ENCODE measurements at places on chromosomes 13 and 19.

- DNase-seq: no peak
Observed at GRCh38 chr19:43818500-43818899, 8.6 kb upstream of the ZNF283 start.

GRCh38 chr19:38395381-38396114, 7.1 kb downstream of the SPRED3 start:
- DNase-seq: no peak

DNA sequence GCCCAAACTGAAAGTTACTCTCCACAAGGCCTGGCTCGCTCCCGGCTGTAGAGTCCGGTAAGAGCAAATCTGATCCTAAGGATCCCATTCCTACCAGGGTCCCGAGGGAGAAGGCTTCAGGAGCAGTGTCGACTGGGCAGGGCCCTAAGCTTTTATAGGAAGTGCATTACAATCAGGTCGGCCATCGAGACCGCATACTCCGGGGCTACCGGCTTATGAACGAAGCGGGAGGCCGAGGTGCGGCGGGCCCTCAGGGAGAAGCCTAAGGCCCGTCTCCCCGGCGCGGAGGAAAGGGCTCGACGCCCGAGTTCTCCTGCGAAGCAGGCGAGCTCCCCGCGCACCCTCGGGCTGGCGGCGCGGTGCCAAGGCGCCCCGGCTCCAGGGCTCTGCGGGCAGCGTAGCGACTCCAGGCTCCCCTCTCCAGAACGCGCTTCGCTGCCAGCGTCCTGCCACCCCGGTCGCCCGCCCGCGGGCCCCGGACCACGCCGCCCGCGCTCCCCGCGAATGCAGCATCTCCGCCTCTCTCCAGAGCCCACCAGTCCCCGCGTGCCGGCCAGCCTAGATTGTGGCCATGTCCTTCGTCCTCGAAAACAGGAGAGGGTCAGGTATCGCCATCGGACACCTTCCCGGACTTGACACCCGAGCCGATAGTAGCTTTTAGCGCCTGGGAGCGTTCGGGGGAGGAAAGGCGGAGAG, 1.4 kb downstream of the EFNB2 start:
- DNase-seq: no peak

DNA sequence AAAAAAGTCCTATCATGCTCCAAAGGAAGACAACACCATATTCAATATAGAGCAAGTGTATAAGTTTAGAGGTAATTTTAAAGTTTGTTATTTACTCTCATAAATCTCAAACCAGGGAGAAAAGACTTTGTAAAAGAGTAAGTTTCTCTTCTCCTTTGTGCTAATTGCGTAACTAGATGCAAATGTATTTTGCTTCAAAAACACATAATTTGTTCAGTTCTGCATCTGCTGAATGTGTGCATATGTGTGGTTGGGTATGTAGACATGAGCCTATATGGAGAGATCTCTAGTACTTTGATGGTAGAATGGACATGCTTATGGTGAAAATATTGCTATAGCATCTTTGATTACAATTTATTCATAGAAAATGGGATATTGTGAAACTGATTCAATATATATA, 17.8 kb upstream of the MIR17HG start:
- DNase-seq: no peak

DNA sequence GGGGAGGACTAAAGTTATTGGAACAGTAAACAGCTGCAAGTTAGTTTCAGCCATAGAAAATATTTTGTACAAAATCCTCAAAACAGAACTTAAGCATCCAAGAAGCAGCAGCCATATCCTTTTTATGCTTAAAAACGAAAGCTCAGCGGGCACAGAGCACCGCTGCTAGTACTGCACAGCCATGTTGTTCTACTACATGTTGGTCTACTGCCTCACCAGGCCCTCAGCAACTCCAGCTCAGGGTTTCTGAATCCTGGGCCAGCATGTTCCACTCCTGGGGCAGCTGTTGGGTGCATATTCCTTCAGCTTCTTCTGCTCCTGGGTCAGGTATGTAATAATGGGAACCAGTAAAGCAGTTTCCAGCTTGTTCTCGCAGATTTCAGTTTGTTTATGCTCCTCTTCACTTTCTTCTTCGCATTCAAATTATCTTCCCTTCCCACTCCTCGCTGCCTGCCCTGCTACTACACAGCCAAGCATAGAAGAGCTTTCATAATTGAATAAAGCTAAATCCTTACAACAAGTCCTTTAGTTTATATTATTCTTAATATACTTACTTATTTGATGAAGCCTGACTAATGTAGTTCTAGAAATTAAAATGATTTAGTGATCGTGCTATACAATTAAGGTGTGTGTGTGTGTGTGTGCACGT, 820.5 kb upstream of the ATXN8OS start:
- DNase-seq: no peak

GRCh38 chr13:40986101-40986856, 32.8 kb downstream of the ELF1 start:
- DNase-seq: no peak

DNA sequence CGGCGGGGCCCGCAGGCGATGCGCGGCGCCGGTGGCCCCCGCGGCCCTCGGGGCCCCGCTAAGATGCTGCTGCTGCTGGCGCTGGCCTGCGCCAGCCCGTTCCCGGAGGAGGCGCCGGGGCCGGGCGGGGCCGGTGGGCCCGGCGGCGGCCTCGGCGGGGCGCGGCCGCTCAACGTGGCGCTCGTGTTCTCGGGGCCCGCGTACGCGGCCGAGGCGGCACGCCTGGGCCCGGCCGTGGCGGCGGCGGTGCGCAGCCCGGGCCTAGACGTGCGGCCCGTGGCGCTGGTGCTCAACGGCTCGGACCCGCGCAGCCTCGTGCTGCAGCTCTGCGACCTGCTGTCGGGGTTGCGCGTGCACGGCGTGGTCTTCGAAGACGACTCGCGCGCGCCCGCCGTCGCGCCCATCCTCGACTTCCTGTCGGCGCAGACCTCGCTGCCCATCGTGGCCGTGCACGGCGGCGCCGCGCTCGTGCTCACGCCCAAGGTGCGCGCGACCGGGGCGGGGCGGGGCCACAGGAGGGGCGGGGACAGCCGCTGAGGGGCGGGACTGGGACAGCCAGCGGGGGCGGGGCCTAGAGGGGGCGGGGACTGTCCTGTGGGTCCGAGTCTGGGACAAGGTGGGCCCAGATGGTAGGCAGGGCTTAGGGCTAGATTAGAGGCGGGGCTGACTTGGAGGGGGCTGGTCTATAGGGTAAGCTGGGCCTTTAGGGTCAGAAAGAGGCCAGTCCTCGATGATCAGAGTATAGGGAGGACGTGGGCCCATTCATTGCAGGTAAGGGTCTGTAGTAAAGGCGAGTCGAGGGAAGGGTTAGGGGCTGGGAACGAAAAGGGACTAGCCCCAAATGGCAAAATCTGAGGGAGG, 5.1 kb downstream of the GRIN2D start:
- DNase-seq: peak; percentile 74

DNA sequence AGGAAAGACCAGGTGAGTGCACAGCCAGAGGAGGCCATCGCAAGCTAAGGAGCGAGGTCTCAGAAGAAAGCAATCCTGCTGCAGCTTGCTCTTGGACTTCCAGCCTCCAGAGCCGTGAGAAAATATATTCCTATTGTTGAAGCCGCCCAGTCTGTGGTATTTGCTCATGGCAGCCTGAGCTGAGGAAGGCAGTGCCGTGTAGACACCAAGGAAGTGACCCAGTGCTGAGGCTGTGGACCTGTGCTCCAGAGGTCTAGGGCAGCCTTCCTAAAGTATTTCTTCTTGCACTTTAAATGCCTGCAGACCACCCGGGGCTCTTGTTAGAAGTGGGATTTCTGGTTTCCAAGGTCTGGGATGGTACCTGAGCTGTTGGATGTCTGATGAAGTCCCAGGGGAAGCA, 158.5 kb upstream of the KL start:
- DNase-seq: no peak

DNA sequence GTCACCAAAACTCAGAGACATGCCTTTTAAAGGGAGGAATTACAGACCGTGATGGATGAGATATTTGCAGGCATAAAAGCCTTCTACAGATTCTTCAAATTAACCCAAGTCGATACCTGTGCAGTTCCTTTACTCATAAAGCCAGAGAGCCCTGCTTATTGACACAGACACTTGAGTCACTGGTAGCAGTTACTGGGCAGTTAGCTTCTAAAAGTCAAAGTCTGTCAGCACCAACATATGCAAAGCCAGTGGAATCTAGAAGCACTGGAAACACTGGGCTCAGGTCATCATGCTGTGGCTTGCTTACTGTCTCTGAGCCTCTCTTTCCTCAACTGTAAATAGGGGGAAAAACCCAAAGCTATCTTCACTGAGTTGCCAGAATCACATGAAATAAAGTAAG, 25.7 kb upstream of the LRCH1 start:
- no peak for DNase-seq

DNA sequence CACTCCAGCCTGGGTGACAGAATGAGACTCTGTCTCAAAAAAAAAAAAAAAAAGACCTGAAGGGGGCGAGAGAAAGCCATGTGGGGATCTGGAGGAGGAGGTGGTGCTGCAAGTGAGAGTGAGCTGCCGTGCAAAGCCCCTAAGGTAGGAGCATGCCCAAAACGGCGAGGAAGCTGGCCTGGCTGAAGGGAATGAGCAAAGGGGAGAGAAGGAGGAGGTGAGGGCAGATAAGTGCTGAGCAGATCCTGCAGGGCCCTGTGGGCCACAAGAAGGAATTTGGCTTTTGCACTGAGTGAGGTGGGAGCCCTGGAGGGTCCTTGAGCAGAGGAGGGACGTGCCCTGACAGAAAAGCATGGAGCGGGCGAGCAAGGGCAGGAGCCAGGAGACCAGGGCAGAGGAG, 19.4 kb upstream of the ADGRE5 start:
- no peak for DNase-seq

- DNase-seq: no peak
Observed at GRCh38 chr13:98200211-98200878, 23.3 kb upstream of the RNF113B start.

DNA sequence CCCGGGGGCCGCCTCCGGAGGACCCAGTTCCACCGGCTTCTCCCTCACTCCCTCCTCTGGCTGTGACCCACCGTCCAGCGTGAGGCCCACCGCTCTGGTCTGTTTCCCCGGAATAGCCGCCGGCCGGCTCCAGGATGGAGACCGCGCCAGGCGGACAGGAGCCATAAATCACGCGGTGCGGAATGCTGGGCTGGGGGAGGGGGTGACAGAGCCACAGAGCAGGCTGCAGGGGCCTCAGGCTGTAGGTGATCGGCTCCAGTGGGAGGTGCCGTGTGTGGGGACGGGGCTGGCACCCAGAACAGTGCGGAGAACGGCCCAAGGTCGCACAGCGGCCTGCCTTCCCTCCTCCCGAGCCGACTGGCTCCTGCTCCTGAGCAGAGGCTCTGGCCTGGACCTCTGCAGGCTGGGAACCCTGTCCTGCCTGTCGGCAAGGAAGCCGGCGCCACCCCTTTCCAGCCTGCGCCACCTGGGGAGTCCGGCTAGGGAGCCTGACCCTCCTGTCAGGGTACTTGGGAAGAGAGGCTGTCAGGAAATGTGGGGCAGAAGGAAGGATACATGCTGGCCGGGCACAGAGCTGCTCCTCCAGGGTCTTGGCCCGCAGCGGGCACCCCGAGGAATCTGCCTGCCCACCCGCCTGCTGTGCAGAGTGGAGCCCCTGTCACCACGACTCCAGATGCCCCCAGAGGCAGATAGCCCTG, 8.3 kb downstream of the PIAS4 start:
- DNase-seq: no peak

GRCh38 chr13:113793718-113794085, 34.7 kb downstream of the TMEM255B start:
- DNase-seq: no peak

- DNase-seq: no peak
Observed at GRCh38 chr13:75416327-75417011, 65.5 kb downstream of the TBC1D4 start.

GRCh38 chr19:55598719-55599467, 424 bp downstream of the FIZ1 start:
- DNase-seq: peak; percentile 89

DNA sequence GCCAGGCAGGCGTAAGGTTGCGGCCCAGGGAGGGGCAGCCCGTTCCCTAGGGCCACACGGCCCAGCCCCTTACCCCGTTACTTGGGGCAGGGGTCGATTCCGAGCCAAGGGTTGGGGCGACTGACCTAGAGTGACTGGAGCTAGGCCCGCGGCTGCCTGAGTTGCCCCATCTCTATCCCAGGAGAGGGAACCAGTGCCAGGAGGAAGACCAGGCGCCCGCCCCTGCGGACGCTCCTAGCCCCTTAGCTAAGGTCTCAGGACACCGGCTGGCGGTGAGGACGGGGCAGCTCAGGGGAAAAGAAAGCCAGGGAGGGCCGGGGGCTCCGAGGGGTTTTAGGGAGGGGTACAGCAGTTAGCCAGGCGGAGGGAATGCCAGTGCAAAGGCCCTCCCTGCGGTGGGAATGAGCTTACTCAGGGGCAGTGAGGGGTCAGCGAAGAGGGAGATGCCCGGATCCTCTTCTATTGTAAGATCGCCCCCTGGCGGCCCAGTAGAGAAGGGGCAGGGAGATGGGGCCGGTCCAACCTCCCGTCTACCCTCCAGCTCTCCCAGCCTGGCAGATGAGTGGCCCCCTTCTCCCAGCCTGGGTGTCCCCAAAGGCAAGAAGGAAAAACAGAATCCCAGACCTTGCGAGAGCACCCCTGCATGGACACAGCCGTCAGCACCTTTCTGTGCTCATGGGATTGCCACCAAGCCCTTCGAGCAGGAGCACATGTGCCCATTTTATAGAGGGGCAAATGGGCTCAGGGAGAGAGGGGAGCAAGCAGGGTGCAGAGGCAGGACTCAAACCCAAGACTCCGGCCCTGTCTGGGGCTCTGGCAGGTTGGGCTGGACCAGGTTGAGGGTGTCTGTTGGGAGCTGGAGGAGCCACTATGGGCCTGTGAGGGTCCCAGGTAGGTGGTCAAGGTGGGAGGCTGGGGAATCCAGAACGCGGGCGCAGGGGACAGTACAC, 16.3 kb downstream of the CILP2 start:
- DNase-seq: peak; percentile 24

DNA sequence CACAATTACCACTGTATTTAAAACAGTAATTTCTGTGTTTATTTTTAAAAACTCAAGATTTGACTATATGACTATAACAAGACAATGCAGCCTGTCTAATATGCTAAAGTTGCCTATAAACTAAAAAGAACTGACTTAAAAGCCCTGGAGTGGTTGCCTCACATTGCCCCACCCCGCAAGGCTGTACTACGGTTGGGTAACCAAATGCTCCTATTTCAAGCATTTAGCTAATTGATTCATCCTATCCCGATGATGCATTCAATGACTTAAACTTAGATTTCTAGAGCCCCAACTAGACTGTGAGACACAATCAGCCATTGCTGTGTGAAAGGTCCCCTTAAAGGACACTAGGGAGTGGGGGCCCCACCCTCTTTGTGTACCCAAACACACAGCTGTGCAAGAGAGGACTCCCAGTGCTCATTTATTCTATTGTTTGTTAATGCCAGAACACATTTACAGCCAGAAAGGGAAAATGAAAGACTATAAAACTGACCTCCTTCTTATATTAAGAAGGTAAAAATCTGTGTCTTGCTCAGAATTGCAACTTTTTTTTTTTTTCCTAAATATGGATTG, 66.9 kb downstream of the MIPEP start:
- DNase-seq: no peak
